ENCODE measurements at places on chromosomes 1 and 21.

- no peak for DNase-seq
These were observed 31.8 kb downstream of the TMEM63A start for GRCh38 chr1:225850370-225850769.

DNA sequence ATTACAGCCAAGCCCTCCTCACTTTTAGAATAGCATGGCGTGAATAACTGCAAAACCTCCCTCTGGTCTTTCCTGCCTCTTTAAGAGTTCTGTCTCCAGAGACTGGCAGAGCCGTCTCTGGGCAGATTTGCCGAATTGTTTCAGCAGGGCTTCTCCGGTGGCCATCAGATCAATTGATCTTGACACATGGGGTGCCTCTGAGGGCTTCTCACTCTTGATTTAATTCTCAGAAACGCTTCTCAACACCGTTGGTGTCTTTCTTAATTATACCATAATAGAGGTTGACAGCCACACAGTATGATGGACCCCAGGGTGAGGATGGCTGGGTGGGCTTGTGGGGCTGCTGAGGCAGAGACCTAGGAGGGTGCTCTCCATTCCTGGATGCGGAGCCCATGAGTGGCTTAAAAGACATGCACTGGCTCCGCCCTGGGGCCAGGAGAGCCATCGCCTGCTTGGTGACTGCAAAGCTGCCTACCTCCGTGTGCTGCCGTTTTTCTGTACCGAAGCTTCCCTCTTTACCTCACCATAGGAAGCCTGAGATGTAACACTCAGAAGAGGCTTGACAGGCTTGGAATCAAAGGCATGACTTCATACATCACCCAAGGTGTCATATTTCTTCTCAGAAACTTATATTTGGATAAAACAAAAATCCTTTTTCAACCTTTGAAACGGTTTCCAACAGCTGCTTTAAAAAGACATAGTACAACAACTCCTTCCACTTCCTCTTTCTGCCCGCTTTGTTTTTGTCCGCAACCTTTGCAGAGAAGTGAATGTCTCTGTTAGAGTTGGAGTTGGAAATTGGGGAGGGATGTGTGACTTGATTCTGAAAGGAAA is 82.9 kb downstream of the GALNT2 start:
- no peak for DNase-seq

GRCh38 chr1:204975568-204976235 is 67.3 kb upstream of the CNTN2 start:
- peak; percentile 32 for DNase-seq

DNA sequence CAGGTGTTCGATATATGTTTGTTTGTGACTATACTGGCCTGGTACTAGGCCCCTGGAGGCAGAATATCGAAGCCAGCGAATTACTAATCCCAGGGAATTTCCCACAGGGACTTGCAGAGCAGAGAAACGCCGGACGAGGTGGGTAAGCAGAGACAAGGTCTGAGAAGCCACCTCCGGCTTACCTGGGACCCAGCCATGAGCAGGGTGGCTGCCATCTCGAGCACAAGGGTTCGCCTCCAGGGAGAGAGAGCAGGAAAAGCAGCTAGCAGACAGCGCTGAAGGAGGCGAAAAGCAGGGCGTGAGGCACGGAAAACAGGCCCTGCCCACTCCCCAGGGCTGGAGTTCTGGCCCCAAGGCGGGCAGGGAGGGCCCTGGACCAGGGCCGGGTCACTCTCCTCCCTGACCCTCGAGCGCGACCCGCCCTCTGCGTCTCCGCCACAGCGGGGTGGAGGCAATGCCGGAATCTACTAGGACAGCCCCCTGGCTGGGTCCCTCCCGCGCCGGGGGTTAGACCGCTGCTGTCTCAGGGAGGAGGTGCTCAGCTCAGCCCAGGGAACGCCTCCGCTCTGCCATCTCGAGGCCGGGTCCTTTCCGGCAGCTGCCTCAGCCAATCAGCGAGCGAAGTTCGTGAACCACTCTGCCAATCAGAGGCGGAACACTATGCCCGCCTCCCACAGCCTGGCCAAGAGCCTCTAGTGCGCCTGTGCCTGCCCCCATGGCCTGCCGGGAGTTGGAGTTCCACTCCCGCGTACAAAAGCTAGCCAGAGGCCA is 1.7 kb downstream of the ZNF436 start:
- DNase-seq: peak; percentile 99

DNA sequence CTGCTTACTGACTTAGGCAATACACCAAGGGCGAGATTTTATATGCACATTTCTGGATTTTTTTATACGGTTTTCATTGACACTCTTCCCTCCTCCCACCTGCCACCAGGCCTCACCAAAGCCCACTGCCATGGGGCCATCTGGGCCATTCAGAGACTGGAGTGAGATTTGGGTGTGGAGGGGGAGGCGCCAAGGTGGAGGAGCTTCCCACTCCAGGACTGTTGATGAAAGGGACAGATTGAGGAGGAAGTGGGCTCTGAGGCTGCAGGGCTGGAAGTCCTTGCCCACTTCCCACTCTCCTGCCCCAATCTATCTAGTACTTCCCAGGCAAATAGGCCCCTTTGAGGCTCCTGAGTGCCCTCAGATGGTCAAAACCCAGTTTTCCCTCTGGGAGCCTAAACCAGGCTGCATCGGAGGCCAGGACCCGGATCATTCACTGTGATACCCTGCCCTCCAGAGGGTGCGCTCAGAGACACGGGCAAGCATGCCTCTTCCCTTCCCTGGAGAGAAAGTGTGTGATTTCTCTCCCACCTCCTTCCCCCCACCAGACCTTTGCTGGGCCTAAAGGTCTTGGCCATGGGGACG is 57.9 kb downstream of the LACTBL1 start:
- no peak for DNase-seq

- DNase-seq: no peak
These were observed 21.7 kb upstream of the ABCD3 start for GRCh38 chr1:94396356-94397010.

GRCh38 chr1:109644670-109645069 is 11.2 kb upstream of the GSTM4 start:
- no peak for DNase-seq

- DNase-seq: no peak
These were observed 311.3 kb downstream of the LRRIQ3 start for GRCh38 chr1:73886716-73887115.

GRCh38 chr1:104358086-104358485 is 608.4 kb downstream of the AMY1C start:
- no peak for DNase-seq

DNA sequence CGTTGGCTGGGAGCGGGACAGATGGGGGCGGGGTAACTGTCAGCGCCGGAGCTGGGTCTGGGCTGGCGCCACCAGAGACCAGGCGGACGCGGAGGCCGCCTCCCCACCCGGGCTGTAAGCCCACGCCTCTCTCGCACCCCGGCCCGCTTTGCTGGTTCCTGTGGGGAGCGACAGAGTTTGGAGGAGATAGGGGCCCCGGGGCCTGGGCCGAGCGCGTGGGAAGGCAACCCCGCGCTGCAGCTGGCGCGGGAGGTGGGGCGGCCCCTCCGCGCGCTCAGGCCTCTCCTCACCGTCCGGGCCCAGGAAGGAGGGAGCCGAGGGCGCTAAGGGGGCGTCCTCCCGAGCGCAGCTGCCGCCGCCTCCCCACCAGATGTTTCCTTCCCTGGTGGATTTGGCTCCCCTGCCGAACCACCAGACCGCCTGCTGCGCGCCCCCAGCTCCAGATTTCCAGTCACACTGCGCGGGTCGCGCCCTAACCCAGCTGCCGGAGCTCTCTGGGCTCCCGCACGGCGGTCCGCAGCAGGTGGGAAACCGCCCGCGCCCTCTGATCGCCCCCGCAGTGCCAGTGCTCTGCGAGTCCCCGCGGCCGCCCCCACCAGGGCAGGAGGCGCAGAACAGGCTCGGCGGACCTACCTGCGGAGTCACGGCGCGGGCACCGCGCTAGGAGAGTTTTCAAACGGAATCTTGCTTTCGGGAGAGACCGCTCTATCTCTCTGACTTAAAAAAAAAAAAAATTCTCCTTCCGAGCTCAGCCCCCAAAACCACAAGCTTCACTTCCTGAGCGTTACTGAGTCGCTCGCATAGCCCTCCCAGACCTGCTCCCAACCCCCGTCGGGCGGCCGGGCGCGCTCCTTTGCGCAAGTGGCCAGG is 1.1 kb downstream of the GFI1 start:
- DNase-seq: no peak

DNA sequence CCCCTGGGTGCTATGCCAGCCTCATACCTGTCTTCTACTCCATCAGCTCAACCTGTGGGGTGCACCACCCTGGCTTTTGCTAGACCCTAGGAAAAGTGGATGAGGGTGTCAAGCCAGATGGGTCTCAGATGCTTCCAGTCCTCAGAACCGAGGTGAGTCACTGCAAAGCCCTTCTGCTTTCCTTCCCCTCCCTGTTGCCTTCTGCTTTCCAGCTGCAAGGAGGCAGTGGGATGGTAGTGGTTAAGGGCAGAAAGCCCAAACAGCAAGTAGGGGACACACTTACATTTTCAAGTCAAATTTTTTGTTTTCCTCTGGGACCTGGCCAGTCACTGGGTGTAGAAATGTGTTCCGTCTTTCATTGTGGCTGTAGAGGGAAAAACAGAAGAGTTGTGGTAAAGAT is 60.7 kb upstream of the GOLT1A start:
- no peak for DNase-seq

DNA sequence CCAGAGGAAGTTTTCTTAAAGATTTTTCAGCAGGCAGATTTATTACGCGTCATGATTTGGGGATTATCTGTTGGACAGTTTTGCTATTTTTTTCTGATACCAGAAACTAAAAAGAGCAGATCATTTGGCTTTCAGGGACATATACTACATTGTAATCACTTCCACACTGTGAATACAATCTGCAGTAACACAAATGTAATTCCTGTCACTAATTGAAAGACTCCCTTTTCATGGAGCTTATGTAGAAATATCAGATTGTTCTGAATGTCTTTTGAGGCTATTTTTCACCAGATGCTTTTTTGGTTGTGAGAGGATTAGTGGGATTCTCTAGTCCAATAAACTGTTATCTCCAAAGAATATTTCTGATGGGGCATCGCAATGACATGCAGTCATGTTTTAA is 464.2 kb downstream of the DISC1 start:
- DNase-seq: no peak

DNA sequence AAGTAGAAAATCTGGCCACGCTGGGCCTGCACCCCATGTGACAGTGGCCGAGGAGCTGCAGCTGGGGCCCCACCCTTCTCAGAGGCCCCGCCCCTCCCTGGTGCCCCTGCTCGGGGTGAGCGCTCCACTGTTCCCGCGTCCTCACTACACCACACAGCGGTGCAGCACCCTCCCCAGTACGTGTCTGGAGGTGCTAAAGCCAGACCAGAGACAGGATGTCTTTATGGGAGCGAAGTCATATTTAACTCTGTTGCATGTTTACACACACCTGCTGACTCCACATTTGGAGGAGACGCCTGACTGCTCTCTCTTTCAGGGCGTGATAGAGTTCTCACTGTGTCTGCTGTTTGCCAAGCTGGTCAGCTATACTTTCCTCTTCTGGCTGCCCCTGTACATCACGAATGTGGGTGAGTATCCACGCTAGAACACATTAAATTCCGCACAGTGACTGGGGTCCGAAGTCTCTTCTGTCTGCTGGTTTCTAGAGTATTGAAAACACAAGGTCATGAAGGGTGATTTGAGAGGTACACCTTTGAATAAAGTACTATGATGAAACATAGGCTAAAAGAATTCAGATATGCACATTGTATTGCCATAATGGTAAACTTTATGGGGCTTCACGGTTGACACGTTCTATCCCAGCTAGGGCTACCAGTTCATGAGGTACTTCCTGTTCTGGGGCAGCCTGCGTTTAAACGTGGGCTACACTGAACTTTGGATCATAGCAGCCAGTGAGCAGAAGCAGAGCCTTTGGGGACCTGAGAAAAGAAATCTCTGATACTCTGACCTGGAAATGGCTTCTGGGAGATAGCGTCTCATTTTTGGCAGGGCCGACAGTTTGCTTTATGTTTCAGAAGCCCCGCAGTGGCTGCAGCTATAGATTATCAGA is 48.4 kb downstream of the SLC37A1 start:
- DNase-seq: no peak

GRCh38 chr1:178621822-178622221 is 103.2 kb upstream of the RALGPS2 start:
- DNase-seq: no peak

DNA sequence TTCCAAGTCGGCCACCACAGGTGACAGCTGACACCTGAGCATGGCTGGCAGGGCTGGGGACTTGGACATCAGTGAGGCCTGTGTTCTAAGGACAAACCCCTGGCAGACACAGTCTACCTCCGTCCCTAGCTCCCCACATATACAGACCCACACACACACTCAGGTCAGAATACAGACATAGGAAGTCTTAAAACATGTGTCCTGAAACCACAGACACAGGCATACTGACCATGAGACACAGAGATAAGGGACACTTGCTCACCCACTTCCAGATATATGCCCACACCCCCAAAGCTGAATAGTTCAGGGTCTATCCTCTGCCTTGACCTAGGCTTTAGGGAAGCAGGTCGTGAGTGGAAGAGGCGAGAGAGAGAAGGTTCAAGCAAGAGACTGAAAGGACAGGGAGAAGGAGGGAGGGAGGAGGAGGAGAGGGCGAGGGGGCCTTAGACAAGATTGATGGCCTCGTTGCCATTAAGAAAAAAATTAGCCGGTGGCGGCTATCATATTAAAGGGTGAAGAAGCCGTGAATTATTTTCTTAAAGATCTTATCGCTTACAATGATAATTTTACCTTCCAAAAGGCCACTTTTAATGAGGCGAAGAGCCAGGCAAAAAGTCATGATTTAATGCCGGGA is 49.9 kb downstream of the TMEM53 start:
- DNase-seq: no peak

- peak; percentile 87 for DNase-seq
These were observed 696 bp downstream of the TGFB2 start for GRCh38 chr1:218345673-218346390.

Measured in fibroblast of gingiva (primary cell).